ENCODE measurements at places on chromosomes 16 and 17.
A peak's percentile ranks its signal among the peaks of the same experiment; 100 is the strongest.

DNA sequence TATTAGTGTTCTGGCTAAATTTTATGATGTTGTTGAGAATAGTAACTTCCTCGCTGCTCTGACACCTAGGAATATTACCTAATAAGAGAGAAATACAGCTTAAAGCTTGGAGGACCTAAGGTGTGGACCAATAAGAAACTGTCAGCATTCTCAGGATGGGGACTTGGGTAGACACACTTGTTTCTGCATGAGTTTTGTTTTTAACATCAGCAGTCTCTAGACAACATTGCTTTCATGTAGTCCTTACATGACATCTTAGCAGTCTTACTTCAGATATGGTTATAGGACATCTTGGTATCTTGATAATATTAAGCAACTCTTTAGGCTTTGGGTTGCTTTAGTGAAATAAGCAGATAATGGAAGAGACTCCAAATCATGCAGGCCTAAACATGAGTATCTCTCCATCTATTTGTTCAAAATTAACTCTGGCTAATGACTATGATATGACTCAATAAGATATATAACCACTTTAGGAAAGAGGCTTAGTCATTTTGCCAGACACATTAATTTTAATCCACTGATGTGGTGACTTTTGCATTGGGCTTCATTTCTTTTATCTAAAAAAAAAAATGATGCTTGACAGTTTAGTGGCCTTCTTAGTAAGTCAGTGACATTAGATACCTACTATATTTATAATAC lies 84.5 kb downstream of the WNT3 start:
- DNase-seq, result no peak

- no peak for DNase-seq
These were observed 22.7 kb downstream of the BCO1 start for GRCh38 chr16:81261049-81261648.

DNA sequence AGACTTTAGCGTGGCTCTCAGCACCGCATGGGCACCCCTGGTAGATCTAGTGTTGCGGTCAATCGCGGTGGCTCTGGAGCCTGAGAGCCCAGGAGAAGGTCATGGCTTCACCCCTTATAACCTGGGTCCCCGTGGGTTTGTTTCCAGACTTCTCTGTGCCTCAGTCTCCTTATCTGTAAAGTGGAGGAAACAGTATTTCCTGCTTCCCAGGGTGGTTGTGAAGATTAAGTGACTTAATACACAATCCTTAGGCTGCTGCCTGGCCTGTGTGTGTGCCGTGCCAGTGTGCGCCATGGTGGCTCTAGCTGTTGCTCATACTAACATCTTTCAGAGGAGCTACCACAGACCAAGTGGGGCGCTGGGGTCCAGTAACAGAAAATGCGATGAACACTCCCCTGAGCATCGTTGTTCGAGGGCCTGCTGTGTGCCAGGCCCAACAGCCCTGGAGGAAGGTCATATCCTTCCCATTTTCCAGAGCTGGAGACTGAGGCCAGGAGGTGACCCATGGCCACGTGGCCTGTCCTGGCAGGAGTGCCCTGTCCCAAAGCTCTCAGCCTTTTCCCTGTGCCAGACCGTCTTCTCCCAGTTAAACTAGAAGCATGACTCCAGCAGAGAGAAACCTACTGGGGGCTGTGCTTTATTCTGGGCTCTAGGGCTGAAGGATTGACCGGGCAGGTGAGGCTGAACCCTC lies 70.1 kb downstream of the CMIP start:
- DNase-seq, result no peak

DNA sequence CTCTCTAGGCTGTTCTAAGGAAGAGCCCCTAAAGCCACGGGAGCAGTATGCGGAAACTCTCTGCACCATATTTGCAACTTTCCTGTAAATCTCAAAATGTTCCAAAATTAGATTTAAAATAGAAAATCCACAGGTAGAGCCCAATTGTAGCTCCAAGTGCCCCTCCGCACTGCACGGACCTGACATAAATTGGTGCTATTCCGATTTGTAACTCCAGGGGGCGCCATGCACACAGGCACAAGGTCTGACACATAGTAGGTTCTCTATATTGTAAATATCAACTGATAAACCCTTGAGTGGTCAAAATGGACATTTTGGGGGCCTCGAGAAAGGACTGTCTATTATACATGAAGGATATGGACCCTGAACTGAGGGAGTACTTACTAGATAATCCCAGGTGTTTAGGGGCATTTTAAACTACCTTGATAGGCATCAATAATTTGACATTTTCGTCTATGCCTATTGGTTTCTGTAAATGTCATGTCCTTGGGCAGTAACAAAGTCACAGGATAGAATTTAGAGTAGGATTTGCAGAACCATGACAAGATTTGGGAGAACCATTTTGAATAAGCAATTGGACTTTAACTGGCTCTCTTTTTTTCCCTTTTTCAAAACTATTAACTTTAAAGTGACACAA lies 36.6 kb upstream of the TMEM132E start:
- DNase-seq, result peak; percentile 53

GRCh38 chr17:20315311-20315710 lies 152.0 kb downstream of the LGALS9B start:
- DNase-seq, result no peak

All from brain (organoid and tissue), 16 donors.